Stimulated activated CD4-positive, alpha-beta T cell treated with anti-CD3 and anti-CD28 coated beads, Interleukin-15, amount 100 ng/mL, for 1 hour (primary cell): ENCODE measurements at places on chromosomes 6 and 20.

- DNase-seq, result no peak
These were observed 427.3 kb downstream of the KIF16B start for GRCh38 chr20:16145919-16146318.

- no peak for DNase-seq
These were observed 153.1 kb downstream of the GMPR start for GRCh38 chr6:16391451-16391912.

GRCh38 chr6:11668455-11668854, 110.1 kb downstream of the ADTRP start:
- DNase-seq, result no peak

GRCh38 chr6:41439524-41440418, 104.4 kb downstream of the NCR2 start:
- no peak for DNase-seq

GRCh38 chr20:19924255-19924654, 92.9 kb upstream of the NAA20 start:
- DNase-seq, result no peak

DNA sequence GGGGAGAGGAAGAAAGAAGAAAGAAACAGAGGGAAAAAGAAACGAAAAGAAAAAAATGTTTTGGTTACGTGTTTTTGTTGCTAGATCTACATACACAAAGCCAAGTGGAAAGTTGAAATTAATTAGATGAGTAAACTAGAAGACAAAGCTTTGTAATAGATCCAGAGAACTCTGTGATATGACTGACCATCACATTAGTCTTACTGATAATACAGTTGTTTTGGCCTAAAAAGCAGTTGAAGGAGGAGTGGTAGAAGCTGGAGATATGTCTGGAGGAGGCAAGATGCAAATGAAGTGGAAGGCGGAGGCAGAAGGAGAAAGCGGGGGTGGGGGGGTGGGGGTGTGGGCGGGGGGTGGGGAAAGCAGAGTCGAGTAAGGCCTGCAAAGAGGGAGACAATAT, 500.1 kb upstream of the ID4 start:
- DNase-seq, result no peak

DNA sequence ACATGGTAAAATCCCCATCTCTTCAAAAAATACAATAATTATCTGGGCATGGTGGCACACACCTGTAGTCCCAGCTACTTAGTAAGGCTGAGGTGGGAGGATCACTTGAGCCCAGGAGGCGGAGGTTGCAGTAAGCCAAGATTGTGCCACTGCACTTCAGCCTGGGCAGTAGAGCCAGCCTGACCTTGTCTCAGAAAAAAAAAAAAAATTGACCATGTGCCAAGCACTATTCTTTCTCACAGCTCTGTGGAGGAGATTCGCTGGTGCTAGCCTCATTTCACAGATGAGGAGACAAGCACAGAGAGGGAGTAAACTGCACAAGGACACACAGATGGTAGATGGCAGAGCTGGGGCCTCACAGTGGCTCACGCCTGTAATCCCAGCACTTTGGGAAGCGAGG, 131.8 kb upstream of the JARID2 start:
- no peak for DNase-seq

DNA sequence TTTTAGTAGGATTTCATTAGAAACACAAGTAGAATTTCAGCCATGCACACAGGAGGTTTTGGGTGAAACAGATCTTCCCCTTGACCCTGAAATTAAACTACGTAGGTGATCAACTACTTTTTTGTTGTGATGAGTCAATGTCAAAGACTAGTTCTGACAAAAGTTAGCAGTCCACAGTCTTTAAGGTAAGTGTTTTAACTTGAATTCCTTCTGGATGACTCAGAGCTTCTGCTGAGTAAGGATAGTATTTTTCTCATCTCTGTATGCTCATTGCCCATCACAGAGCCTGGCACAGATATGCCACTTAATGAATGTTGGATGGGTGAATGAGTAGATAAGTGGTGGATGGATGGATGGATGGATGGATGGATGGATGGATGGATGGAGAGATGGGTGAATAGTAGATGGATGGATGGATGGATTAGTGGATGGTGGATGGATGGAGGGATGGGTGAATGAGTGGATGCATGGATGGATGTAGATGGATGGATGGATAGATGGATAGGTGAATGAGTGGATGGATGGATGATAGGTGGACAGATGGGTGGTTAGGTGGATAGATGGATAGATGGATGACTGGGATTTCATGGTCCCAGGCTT, 165.3 kb downstream of the ZMYND8 start:
- no peak for DNase-seq

GRCh38 chr20:54167909-54168872, 5.6 kb downstream of the CYP24A1 start:
- no peak for DNase-seq

- no peak for DNase-seq
These were observed 6.0 kb upstream of the PRL start for GRCh38 chr6:22302838-22303237.

- no peak for DNase-seq
These were observed 6.5 kb upstream of the ZSWIM1 start for GRCh38 chr20:45874576-45874975.

- no peak for DNase-seq
These were observed 466.6 kb upstream of the AGPAT4 start for GRCh38 chr6:161740486-161740885.

GRCh38 chr6:61193771-61194170, 1092.3 kb downstream of the KHDRBS2 start:
- DNase-seq, result no peak

DNA sequence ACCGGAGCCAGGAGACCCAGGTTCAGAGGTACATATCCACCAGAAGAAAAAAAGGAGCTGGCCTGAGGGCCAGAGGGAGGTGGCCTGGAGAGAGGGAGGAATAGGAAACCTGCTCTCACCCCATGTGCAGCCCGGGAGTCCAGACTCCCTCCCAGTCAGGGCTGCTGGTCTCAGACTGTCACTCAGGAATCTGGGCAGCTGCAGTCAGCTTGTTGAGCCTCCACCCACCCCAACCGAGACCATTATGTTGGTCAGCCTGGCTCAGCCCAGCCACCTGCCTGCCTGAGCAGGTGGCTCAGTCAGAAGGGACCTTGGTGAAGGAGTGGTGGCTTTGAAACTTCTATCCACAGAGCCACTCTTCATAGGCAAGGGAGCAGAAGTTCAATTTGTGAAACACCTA, 53.3 kb upstream of the EPB41L1 start:
- DNase-seq, result no peak

DNA sequence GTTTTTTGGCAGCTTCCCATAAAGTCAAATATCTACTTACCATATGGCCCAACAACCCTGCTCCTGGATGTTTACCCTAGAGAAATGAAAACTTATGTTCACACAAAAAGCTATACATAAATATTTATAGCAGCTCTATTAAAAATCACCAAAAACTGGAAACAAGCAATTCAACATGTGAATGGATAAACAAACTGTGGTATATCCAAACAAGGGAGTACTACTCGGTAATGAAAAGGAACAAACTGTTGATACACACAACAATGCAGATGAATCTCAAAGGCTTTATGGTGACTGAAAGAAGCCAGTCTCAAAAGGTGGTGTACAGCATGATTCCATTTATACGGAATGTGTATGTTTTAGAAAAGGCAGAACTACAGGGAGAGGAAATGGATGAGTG, 48.4 kb downstream of the PREX1 start:
- no peak for DNase-seq

DNA sequence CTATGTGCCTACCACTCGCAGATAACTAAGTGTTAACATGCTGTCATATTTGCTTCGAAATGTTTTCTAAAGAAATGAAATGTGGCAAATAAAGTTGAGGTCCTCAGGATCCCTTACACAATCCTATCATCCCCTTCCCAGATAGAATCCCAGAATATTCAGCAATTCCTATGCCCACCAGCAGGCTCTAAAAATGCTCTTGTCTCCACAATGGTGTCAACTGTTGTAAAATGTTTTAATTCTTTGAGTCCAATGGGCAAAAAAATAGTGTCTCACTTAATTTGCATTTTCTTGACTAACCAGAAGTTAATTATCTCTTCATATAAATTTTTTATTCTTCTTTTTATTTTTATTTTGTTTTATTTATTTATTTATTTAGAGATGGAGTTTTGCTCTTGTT, 103.9 kb upstream of the MAP7 start:
- DNase-seq, result no peak

DNA sequence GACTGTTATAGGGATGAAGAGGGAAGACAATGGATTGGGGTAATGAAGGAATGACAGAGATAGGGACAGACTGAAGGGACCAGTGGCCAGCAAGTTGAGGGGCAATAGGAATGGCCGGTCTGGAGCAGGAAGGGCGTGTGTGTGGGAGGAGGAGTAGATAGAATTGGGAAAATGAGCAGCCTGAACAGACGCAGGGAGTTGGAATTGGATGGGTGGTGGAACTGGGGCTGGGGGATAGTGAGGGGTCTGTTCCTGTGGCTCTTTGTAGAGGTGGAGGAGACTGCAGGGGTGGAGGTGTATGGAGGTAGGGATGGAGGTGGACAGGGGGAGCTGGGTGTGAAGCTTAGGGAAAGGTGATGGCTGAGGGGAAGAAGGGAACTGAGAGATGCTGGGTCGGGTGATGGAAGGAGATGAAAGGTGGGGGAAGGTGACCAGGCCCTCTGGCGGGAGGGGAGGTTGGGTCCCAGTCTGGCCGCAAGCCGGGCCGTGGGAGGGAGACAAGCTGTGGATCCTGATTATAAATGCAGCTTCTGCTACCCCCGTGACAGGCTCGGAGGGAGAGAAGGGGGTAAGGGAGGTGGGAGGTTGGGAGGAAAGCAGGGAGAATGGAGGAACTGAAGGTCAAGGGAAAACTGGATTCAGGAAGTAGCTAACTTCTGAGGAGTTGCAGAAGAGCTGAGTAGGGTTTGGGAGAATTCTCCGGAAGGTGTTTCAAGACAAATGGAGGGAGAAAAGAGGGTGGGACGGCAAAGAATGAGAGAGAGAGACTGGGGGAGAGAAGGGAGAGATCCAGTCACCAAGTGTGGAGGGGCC, 5.2 kb downstream of the SYNGAP1 start:
- DNase-seq, result no peak

GRCh38 chr6:144248476-144249301, 36.4 kb upstream of the UTRN start:
- no peak for DNase-seq

GRCh38 chr6:68211242-68211795, 423.8 kb upstream of the ADGRB3 start:
- DNase-seq, result no peak

- DNase-seq, result no peak
These were observed 52.8 kb upstream of the BMP6 start for GRCh38 chr6:7673063-7673536.

DNA sequence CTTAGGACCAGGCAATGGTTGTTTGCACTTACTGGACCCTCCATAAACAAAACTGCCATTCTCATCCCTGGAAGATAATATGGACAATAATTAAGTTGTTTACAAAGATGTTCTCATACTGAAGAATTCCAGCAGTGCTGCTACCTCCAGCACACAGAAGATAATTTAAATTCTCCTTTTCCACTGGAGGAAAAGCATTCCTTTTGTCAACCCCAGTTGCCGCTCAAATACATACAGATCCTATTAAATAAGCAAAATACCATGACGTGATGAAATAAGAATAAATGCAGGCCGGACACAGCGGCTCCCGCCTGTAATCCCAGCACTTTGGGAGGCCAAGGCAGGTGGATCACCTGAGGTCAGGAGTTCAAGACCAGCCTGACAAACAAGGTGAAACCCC, 54.5 kb upstream of the IPCEF1 start:
- no peak for DNase-seq

DNA sequence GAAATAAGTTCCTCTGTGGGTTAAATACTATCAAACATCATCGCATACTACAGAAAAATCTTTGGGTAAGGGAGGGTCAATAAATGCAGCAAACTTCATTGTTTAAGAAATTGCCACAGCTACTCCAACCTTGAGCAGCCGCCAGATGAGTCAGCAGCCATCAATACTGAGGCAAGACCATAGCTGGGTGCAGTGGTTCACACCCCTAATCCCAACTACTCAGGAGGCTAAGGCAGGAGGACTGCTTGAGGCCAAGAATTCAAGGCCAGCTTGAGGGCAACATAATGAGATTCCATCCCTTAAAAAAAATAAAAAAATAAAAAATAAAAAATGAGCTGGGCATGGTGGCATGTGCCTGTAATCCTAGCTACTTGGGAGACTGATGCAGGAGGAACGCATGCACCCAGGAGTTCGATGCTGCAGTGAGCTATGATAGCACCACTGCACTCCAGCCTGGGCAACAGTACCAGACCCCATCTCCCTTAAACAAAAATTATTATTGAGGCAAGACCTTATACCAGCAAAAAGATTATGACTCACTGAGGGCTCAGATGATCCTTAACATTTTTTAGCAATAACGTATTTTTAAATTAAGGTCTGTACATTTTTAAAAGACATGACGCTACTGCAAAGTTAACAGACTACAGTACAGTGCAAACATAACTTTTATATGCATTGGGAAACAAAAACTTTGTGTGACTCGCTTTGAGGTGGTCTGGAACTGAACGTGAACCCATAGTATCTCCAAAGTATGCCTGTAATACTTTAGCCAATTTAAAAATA, 8.8 kb downstream of the SRPK1 start:
- no peak for DNase-seq

DNA sequence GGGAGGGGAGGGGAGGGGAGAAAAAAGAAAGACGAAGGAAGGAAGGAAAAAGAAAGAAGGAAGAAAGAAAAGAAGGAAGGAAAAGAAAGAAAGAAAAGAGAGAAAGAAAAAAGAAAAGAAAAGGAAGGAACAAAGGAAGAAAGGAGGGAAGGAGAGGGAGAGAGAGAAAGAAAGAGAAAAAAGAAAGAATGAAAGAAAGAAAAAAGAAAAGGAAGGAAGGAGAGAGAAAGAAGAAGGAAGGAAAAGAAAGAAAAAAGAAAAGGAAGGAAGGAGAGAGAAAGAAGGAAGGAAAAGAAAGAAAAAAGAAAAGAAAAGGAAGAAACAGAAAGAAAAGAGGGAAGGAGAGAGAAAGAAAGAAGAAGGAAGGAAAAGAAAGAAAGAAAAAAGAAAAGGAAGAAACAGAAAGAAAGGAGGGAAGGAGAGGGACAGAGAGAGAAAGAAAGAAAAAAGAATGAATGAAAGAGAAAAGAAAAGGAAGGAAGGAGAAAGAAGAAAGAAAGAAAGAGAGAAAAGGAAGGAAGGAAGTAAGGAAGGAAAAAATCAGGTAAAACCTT, 225.3 kb downstream of the TPBG start:
- no peak for DNase-seq

GRCh38 chr20:54221996-54222890, 14.4 kb downstream of the PFDN4 start:
- DNase-seq, result no peak

GRCh38 chr6:150417899-150418826, 49.4 kb downstream of the IYD start:
- no peak for DNase-seq

DNA sequence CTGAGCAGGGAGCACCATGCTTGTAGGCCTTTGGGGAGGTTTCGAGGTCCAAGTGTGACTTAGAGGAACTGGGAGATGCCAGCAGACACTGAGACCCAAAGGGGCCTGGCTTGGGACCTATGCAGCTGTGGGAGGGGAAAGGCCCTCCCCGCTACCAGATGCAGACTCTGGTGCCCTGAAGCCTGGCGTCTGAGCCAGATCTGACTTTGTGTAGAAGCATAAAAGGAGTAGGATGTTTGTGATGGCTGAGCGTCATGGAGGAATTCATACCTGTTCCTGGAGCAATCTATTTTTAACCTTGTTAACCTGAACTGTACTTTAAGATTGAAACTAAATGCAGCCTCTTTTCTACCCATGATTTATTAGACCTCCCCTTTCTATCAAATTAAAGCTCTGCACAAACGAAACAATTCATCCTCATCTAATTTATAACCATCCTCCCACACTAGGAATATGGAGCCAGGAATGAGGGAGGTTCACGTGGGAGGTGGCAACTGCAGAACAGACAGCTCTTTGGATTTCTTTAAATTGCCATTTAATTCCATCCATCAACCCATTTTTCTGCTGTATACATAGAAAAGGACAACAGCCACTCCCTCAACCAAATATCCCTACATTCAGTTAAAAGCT, 172.6 kb upstream of the AGPAT4 start:
- no peak for DNase-seq
